ENCODE measurements at places on chromosomes 6 and 20.

GRCh38 chr6:109019911-109020310 lies 74.7 kb downstream of the SESN1 start:
- DNase-seq = no peak

DNA sequence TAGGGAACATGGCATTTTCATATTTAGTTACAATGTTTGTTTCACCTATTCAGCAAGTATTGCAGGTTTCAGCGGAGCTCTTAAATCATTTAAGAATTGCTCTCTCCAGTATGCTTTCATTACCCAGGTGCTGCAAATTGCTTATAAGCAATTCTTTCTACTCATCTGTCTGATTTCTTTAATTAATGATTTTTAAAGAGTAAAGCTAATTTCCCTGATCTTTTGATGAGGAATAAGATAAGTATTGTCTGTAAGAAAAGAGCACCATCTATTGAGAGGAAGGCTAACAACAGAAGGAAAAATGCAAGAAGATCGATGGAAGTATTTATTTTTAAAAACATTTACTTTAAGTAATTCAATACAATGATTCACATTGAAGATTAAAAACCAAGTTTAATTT lies 2.0 kb downstream of the OPRM1 start:
- no peak for DNase-seq

DNA sequence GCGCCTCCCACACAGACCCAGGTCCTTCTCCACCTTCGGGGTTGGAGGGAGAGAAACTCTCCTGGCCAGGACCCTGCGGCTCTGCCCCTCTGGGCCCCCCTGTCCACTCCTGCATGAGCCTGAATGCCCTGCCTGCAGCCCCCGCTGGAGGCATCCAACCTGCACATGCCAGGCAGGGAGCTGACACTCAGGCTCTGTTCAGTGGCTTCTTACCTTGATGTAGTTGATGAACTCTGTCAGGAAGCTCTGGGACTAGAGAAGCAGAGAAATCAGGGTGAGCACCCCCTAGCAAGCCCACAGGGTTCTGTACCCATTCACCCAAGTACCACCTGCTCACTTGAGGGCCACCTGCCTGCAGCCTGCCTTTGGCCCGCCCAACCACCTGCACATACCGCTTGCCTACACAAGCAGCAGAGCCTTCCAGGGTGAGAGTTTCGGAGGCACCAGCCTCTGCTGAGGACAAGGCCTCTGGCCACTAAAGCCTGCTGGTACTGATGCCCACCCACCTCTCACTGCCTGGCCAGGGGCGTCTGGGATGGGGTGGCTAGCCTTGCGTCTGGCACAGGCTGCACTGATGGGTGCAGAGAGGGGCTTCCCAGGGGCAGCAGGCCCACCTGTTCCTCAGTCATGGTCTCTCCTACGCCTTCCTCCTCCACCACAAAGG lies 9.7 kb downstream of the DDRGK1 start:
- no peak for DNase-seq

DNA sequence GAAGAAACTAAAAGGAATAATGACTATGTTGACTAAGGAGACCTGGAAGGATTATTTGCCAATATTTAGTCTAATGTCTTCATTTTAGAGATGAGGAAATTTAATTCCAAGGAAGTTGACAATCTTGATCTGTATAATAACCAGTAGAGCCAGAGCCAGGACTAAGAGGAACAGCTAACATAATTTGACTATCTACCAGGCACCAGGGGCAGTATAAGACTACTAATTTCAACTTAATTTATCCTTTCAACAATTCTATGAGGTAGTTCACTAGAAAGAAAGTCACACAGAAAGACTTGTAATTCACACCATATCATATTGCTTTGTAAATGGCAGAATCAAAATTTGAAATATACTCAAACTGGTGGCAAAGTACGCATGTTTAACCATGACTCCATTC lies 273.0 kb upstream of the STXBP5 start:
- no peak for DNase-seq

DNA sequence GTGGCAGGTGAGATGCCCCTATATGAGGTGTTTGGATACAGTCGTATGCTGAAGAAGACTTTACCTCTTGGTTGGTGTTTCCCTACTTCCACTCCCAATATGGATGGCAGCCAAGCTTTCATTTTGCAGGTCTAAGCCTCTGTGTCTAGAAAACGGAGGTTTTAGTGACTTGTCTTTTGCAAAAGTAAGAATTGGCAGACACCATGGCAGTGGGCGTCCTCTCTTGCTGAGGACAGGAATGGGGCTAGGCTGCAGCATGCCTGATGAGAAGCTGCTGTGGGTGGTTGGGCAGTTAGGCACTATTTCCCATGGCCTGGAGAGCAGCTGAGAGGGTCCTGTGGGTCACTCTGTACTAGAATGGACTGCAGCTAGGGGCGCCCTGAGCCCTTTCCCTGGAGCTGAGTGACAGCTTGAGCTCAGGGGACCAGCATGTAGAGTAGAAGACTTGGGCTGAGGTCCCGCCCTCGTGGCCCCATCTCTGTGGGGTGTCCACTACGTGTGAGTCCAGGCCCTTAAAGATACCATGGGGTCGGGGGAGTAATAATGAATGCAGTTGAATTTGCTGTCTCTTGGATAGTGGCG lies 127.4 kb downstream of the CDH26 start:
- no peak for DNase-seq

GRCh38 chr6:20207088-20207418 lies 5.2 kb downstream of the MBOAT1 start:
- DNase-seq = no peak

Measured in Jurkat, Clone E6-1 (cell line).